Amygdala (tissue), 56 donors: ENCODE measurements at places on chromosomes 4 and X.

- DNase-seq, result no peak
Measured at GRCh38 chrX:24659646-24660045, 12.5 kb upstream of the PCYT1B start.

- DNase-seq, result no peak
Measured at GRCh38 chr4:99625369-99625768, 32.3 kb downstream of the C4orf54 start.

DNA sequence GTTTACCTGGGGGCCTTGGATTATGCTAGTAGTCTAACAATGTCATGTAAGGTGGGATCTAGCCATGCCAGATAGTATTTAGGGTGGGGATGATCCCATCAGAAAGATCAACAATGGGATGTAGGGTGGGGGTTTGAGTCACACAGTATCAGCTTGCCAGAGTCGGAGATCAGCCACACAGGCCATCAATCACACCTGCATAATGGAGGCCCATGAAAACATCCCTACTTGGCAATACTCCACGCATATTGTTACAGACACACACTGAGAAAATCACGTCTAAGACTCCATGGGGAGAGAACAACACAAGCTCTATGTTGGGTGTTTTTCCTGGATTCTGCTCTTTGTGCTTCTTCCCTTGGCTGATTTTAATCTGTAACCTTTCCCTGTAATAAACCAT is 49.5 kb upstream of the SLC25A4 start:
- DNase-seq, result no peak

GRCh38 chr4:38034986-38035882 is 75.0 kb downstream of the PTTG2 start:
- no peak for DNase-seq
